Activated naive CD4-positive, alpha-beta T cell treated with anti-CD3 and anti-CD28 coated beads, Interleukin-2, amount 50 U/mL, for 72 hours (primary cell): ENCODE measurements at places on chromosomes 6 and 20.

DNA sequence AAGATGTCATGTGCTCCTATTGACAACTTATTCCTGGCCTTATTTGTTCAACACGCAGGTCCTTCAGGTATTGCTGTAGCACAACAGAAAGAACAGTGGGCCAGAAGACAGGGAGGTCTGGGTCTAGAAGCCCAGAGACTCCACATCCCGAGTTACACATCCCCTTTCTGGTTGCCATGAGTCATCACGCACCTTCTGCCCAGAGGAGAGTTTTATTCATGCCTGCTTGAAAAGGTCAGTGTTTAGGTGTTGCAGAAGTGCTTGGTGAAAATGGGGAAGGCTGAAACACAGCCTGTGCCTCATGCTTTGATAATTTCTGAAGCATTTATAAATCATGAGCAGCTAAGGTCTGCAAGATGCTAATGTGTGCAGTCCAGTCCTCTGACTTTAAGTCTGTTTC is 256.4 kb downstream of the GMPR start:
- DNase-seq: no peak

- no peak for DNase-seq
Observed at GRCh38 chr6:110550353-110550752, 73.9 kb upstream of the SLC22A16 start.

DNA sequence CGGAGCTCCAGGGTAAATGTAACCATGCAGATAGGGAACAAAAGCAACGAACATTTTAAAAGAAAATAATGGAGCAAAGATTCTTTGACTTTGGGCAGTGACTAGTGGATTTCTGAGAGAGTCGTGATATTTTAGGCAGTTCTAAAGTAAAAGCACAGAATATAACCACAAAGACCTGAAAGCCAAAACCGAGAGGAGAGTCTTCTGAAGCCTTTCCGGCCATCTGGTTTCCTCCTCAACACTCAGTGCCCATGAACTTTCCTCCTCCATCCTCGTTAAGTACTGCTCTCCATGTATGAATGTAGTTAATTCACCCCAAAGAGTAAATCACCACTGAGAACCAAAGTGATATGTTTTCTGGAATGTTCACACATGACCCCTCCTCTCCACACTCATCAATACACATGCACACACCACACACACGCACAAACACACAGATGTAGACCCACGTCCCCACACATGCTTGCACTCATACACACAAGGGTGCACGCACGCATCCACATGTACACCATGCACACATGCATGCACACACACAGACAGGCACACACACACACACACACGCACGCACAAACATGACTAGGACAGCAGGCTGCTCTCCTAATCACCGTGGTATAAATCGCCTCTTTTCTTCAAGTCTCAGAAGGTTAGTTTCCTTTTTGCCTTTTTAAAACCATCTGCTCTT is 109.5 kb downstream of the MYLK4 start:
- DNase-seq: no peak

- DNase-seq: no peak
Observed at GRCh38 chr6:157892363-157892877, 69.4 kb downstream of the SNX9 start.

- DNase-seq: no peak
Observed at GRCh38 chr6:104702126-104702841, 157.4 kb downstream of the HACE1 start.

- DNase-seq: no peak
Observed at GRCh38 chr6:101380897-101381630, 12.4 kb upstream of the GRIK2 start.

DNA sequence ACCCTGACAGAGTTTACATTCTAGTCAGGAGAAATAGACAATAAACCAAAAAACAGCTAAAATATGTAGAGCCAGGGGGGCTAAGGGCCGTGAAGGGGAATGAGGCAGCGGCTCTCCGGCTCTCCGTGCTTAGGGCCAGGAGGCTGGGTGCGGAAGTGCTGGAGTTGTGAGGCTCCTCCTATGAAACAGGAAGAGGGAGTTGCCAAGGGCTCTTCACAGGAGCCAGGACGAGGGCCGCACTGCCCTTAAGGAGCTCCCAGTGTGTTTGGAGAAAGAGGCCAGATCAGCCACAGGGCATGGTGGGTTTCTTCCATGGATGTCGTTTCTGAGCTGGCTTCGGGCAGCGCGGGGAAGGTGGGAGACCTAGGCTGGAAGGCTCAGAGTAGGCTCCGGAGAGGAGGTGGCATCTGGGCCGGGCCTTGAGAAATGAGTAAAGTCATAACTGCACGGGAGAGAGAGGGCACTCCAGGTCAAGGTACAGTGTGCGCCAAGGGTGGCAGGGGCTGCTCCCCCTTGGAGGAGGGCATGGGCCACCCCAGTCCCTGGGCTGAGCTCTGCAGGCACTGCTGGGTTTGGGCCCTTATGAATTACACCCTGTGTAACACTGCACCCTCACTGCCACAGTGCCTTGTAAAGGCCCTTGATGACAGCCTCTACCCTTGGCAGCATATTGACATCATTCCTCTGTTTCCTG is 20.8 kb upstream of the MLN start:
- DNase-seq: no peak
